Caki2 (cell line): ENCODE measurements at places on chromosomes 1 and 21. TPM values are rescaled to one million over a fixed set of nuclear protein-coding genes. Genes with fewer than 3 reads are reported as not detected.

- no peak for DNase-seq
These were observed 172.3 kb downstream of the PBX1 start for GRCh38 chr1:164731161-164731876.

GRCh38 chr21:42406866-42407265, 3.2 kb downstream of the UBASH3A start:
- no peak for DNase-seq

Gene S100A12
- total RNA-seq, result not detected in 2 replicates

DNA sequence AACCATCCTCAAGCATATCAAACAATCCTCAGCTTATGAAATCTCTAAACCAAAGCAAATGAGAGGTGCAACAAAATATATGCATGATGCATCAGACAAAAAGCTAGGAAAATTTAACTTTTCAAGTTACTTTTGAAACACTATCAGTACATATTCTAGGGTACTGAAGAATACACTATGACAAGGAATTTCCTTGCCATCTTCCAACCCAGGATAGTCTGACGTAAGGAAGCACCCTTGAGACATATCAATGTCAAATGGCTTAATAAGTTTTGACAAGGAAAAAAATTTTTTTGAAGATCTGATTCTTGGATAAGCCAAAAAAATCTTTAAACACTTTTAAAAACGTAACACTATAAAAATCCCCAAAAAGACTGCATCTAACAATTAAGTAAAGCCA, 64.9 kb downstream of the KIFAP3 start:
- no peak for DNase-seq

GRCh38 chr1:22428672-22429071, 23.0 kb upstream of the ZBTB40 start:
- DNase-seq, result peak; percentile 50

Gene CD52
- total RNA-seq, result not detected in 2 replicates

DNA sequence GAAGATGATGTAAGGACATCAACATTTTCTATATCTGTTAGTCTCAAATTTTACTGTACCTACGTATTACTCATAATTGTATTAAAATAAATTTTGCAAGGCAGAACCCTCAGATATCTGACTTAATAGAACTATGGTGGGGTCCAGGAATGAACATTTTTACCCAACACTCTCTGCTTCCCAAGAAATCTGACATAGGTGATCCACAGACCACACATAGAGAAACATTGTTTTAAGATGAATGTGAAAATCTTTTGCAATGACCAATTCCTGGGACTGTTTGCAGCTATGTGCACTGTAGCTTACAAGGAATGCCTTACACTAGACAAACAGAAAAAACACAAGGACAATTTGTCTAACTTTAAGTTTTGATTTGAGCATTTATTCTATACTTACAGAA, 645.6 kb upstream of the ADGRL2 start:
- DNase-seq, result no peak

DNA sequence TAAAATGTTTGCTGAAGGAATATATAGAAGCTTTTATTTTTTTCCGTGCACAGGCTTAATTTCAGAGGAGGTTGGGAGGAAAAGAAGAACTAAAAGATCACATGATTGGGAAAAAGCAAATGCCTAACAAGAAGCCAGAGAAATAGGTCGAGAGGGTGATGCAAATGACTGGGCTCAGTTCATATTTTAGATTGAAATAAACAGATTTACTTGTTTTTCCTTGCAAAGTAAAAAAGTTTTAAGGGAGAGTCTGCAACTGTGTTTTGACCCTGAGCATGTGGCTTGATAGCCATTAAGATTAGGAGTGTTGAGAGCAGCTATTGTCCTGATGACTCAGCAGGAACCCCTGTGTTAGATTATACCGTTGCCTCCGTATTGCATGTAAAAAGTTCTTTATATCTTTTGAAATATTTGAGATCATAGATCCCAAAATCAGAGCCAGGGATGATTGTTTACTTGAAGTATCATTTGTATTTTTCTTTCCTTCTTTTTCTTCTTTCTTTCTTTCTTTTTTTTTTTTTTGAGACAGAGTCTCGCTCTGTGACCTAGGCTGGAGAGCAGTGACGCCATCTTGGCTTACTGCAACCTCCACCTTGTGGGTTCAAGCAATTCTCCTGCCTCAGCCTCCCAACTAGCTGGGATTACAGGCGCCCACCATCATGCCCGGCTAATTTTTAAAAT, 20.2 kb downstream of the CLIC4 start:
- DNase-seq, result no peak

Gene PPIE
- 50.3 and 55.9 TPM in 2 replicates for total RNA-seq
